ENCODE measurements at places on chromosomes 2 and 18.
A peak's percentile ranks its signal among the peaks of the same experiment; 100 is the strongest.

DNA sequence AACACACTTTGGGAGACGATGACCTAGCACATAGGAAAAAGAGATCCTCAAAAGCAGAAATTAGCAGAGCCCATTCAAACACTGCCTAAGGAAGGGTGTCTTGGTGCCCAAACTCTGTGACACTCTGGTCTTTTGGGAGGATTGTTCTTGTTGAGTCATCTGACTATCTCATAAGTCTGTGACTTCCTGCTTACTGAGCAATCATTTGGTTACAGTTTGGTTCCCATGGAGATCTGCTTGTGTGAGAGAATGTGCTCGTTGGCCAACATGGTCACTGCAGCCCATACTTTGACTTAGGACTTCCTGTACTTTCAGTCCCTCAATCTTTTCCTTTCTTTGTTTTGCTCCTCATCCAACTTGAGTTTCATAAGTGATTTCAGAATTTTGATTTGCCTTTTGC, 602.9 kb downstream of the NYAP2 start:
- DNase-seq = peak; percentile 44

DNA sequence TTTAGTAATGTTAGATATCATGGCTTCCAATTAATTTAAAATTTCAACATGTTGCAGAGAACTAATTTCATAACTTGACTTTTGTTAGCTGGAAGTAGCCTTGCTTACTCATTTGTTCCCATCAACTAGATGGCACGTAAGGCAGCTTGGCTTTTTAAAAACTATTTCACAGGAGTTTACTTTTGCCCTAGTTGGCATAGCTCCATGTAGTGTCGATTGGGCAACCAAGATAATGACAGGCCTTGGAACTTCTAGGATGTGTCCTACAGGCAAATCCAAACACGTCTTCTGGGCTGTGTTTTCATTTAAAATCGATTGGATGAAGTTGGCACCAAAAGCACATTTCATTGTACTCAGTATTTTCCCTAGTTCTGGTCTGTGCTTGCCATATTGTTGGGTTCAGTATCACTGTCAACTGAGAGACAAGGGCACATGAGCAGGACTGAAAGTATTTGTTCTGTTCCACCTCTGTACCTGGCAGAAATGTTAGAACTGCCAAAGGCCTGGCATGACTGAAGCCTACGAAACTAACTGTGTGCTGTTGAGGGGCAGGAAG, 29.4 kb downstream of the HADHB start:
- DNase-seq = peak; percentile 88

DNA sequence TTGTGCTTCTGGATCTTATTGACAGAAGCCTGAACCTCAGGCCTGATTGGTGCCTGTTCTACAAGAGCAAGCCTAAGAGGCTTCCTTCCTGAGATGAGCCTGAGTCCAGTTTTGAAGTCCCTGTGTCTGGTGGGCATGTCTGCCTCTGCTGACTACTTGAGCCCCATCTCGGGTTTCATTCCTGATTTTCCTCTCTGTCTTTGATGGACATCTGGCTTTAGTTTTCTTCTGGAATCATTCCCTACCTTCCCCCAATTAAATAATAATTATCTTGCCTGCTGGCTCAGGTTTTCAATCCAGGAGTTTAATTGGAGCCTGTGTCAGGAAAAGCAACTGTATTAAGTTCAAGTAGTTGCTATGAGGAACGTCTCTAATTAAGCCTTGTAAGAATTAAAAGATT, 135.5 kb upstream of the MC4R start:
- DNase-seq = no peak

DNA sequence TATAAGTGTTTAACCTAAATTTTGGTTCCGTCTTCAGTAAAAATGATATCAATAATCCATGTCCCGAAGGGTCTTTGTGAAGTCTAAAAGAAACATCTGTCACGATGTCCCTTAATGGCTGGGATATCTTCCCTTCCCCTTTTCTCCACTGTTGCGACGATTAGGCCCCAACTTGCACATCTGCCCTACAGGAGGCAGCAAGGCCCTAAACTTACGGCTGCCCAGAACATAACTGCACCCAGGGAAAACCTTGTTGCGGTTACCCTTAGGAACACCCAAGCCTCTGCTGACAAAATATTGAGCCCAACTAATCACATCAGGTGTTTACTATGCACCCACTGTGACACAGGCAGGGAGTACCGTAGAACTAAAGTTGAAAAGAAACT, 1.3 kb upstream of the SMAD2 start:
- DNase-seq = peak; percentile 44

GRCh38 chr2:230981704-230982103, 14.2 kb upstream of the SPATA3 start:
- no peak for DNase-seq

DNA sequence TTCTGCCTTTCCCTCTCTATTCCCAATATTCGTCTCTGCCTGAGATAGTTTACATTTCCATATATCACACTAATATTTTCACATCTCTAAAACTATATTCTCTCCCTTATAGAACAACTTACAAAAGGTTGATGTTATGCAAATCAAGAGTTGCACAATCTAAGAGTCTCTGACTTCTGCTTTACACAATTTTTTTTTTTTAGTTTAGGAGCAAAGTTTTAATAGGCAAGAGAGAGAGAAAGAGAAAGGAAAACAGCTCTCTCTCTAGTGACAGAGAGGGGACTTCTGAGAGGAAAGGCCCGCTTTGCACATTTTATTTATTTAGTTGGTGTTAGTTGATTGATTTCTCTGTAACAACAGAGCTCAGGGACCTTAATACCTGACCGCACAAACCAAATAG, 380.2 kb downstream of the TXNL1 start:
- DNase-seq = no peak

DNA sequence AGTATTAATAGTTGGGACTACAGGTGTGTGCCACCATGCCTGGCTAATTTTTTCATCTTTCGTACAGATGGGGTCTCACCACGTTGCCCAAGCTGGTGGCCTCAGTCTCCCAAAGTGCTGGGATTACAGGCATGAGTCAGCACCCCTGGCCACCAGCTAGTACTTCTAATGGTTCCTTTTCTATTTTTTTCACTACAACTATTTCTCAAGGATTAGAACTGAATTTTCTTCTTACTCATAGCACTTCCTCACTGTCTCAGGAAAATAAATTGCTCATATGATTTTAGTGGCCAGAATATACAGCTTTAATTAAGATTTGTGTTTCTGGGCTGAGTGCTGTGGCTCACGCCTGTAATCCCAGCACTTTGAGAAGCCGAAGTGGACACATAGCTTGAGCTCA, 43.2 kb upstream of the SOS1 start:
- DNase-seq = no peak

DNA sequence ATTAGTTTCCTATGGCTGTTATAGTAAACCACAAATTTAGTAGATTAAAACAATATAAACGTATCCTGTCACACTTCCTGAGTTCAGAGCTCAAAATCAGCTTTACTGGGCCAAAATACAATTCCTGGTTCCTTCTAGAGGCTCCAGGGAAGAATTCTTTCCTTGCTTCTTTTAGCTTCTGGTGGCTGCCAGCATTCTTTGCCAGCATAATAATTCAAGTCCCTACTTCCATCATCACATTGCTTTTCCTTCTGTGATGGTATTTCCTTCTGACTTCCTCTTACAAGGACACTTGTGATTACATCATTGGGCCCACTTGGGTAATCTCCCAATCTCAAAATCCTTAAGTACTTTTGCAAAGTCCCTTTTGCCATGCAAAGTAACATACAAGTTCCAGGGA, 40.6 kb downstream of the MOB4 start:
- DNase-seq = no peak

- no peak for DNase-seq
These were observed 160.6 kb upstream of the SMAD7 start for GRCh38 chr18:49111191-49111988.

DNA sequence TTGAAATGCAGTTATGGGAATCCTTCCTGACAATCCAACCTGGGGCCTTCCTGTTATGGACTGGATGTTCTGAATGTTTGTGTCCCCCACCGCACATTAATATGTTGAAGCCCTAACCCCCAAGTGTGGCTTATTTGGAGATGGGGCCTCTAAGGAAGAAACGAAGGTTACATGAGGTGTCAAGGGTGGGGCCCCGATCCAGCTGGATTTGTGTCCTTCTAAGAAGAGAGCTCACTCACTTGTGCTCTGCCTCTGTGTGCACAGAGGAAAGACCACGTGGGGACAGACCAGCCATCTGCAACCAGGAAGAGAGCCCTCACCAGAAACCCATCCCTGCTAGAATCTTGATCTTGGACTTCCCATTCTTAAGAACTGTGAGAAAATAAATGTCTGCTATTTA, 44.4 kb downstream of the MAP3K19 start:
- DNase-seq = no peak

- peak; percentile 64 for DNase-seq
These were observed 77.0 kb upstream of the CNGA3 start for GRCh38 chr2:98269274-98269673.

DNA sequence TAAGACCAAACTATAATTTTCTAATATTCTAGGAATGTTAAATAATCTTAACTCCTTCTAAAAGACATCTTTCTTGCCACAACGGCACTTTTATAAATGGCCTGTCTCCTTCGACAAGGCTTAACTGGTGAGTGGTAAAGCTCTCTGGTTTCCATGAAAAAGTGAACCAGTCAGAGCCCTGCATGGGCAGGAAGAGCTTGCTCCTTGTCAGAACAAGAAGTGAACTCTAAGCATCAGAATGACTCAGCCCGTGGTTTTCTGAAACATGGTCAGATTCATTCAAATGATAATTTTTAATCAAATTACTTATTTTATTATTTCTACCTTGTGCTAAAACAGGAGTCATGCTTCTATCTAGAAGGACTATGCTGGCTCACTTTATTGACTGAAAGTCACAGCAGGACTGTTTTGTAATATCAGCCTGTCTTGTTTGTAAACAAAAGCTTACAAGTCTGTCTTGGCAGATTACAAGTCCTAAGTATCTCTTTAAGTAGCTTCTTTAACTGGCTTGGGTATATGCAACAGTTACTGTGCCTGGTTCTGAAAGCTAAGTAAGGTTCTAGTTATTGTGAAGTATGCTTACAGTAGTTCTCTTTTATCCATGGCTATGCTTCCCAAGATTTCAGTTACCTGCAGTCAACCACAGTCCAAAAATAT, 245.4 kb downstream of the NAPG start:
- peak; percentile 4 for DNase-seq

GRCh38 chr2:222358876-222359275, 60.1 kb upstream of the PAX3 start:
- no peak for DNase-seq

DNA sequence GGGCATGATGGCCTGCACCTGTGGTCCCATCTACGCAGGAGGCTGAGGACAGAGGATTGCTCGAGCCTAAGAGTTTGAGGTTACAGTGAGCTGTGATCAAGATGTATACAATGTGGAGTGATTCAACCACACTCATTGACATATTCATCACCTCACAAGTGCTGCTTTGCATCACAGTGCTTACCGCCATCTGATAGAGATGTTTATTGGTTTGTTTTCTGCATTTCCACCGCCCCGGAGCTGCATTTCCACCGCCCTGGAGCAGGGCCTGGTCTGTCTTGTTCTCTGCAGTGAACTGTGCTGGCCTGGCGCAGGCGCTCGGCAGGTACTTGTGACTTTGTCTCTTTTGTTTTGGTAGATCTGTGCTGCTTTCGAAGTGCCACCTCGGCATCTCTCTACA, 96.0 kb downstream of the SMAD7 start:
- no peak for DNase-seq

DNA sequence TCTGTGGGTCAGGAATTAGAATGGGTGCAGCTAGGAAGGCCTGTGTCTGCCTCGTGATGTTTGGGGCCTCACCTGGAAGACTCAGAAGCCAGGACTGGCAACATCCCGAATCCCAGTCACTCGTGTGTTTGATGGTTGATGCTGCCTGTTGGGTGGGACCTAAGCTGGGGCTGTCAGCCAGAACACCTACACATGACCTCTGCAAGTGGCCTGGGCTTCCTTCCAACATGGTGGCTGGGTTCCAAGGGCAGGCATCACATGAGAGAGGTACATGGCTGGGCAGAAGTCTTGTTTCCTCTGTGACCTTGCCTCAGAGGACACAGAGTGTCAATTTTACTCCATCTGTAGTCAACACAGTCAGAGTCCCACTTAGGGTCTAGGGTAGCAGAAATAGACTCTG, 177.8 kb downstream of the GBX2 start:
- no peak for DNase-seq

DNA sequence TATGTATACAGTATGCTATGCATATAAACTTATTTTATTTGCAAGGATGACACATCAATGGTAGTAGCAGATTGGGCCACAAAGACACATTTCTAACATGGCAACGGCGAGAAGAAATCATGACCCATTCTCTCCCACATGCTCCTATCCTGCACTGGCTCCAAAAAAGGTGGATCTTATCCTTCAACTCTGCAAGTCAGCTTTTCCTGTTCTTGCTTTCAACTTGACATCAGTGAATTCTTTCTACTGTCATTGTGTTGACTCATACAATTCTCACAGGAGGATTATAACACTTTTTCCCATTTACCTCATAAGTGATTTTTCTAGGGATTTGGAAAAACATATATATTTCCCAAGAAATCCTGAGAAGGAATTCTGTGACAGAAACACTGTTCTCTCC, 53.1 kb downstream of the ACVR1 start:
- DNase-seq = no peak

- DNase-seq = no peak
These were observed 226.9 kb upstream of the DTNA start for GRCh38 chr18:34483198-34483597.

- no peak for DNase-seq
These were observed 67.3 kb upstream of the PPP1CB start for GRCh38 chr2:28684142-28684858.

DNA sequence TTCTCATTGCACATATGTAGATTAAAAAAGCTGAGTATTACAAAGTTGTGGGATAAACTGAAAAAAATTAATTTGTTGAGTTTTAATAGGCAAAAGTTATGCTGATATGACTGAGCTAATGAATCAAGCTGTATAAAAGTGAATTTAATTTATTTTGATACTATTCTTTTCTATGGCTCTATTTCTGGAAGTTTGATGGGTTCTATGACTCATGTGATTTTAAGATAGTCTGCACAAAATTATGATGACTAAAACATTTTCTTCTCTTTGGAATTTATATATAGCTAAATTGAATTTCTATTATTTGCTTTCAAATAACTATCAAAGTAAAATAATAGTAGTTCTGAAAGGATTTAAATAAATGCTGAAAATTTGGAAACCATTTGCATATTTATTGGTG, 71.0 kb upstream of the MMADHC start:
- no peak for DNase-seq

DNA sequence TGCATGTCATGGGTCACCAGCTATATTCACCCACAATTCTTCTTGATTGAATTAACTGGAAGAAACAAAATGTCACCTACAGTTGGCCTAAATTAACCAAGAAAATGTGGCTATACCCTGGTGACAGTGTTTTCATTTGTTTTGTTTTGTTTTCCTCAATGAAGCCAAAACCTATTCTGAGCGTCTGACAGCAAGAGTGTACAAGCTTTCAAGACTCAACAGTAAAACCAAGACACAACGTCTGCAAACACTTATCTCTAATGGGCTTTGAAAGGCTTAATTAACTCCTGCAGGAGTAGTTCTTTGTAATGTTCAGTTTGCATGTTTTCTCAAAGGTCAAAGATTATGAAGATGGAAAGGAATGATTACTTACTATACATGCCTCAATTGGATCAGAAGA, 827.6 kb upstream of the KLHL29 start:
- no peak for DNase-seq
